ENCODE measurements at places on chromosomes 1 and 21.

DNA sequence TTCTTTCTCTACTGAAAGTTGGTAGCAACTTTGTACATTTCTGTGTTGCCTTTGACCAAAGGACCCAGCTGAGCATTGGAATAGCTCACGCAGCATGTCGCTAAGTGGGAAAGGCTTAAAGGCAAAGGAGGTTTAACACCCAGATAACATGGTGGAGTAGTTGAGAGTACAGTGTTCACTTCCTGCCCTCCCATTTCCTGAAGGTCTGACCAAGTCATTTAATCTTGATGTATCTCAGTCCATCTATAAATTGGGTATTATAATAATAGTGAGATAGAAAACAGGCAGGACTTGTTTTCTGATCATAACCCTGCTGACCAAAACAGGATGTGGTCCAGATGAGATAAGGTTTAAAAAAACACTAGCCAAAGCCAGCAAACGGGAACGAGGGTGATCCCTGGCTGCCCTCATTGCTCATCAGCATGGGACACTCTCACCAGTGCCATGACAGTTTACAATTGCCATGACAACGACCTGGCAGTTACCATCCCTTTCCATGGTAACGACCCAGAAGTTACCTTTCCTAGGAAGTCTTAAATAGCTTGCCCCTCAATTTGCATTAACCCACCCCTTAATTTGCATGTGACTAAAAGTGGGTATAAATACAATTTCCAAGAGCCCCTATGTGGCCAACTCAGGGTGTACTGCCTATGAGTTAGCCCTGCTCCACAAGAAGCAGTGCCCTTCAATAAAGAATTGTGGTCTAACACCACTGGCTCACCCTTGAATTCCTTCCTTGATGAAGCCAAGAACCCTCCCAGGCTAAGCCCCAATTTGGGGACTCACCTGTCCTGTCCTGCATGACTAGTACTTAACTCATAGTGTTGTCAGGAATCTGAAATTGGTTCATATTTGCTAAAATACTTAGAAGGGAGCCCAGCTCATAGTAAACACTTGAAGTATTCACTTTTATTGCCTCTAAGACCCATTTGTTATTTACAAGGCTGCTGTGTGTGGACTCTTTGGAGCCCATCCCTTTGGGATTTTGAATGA, 28.4 kb upstream of the FHAD1 start:
- DNase-seq = no peak

GRCh38 chr1:32972814-32973428, 8.3 kb upstream of the RNF19B start:
- no peak for DNase-seq

DNA sequence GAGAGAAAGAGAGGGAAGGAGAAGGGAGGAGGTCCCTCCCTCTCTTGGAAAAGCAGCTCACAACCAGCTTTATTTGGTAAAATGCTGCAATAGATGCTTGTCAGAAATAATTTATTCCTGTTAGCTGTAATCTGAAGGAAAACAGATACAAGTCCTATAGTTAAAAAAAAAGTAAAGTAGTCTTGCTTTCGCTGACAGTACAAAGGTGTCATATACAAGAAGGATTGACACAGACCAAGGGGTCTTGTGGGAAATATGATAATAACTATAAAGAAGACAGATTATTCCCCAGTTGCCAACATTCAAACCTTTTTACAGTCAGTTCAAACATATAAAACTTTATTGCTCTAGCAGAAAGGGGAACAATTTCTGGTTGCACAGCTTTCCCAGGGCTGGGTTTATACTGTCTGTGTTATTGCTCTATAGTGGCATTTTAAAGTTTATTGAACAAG, 145.0 kb downstream of the PBX1 start:
- no peak for DNase-seq

GRCh38 chr1:147771226-147772125, 11.1 kb upstream of the GJA5 start:
- no peak for DNase-seq

DNA sequence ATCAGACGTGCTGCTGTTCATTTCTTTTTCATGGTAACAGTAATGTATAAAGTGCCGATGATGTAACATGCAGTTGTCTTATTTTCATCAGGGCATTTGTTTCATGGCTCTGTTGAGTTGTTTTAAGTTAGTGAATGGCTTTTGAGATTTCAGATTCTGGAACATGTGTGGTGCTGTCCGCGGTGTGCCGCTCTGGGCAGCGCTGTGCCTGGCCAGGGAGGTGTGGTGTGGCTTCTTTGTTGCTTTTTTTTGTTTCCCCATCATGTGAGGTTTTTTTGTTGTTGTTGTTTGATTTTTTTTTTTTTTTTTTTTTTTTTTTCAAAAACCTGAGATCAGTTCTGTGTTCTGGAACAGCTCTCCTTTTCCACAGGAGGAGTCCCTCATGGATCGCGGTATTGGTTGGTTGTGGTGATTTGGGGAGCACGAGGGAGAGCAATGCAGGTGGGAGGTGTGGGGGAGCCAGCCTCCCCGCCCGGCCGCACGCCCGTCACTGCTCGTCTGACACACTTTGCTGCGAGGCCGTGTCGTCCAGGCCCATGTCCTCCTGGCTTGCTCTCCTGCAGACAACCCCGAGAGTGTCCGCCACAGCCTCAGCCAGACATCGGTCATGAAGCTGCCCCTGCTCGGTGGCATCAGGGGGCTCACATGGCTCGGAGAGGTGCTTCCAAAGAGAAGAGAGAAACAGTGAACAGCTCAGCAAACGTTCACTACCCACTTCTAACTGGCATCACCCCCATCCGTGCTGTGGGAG, 33.6 kb downstream of the NTPCR start:
- DNase-seq = no peak

GRCh38 chr1:12616709-12617373, 1.2 kb downstream of the DHRS3 start:
- DNase-seq = no peak

DNA sequence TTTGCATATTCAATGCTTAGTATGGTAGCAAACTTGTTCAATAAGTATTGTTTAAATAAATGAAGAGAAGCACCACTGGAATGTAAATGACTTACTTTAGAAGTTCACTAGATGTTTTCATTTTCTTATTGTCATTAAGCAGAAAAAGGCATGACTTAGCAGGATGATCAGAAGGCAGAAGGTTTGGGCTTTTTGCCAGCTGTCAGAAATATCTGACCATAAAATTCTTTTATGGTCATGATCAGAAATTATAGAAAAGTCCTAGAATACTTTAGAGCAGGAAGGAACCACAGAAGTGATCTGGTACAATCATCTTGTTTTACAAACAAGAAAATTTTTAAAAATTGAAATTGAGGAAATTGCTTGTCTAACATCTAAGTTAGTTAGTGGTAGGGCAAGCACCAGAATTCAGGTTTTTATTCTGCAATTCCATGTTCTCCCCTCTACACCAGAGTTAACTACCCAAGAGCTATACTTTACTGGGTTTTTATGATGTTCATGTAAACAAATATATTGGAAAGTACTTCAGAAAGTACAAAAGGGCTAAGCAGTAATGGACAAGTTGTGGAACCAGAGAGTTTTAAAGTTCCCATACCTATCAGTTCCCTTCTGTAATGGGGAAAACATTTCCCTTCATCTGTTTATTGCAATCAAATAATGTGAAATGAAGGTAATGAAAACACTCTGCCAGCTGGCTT, 10.1 kb downstream of the FMO5 start:
- no peak for DNase-seq

GRCh38 chr1:53361541-53361961, 33.7 kb upstream of the LRP8 start:
- no peak for DNase-seq

GRCh38 chr1:247833601-247834000, 8.1 kb downstream of the OR11L1 start:
- no peak for DNase-seq

- DNase-seq = no peak
Observed at GRCh38 chr1:209862391-209863356, 34.9 kb downstream of the UTP25 start.

DNA sequence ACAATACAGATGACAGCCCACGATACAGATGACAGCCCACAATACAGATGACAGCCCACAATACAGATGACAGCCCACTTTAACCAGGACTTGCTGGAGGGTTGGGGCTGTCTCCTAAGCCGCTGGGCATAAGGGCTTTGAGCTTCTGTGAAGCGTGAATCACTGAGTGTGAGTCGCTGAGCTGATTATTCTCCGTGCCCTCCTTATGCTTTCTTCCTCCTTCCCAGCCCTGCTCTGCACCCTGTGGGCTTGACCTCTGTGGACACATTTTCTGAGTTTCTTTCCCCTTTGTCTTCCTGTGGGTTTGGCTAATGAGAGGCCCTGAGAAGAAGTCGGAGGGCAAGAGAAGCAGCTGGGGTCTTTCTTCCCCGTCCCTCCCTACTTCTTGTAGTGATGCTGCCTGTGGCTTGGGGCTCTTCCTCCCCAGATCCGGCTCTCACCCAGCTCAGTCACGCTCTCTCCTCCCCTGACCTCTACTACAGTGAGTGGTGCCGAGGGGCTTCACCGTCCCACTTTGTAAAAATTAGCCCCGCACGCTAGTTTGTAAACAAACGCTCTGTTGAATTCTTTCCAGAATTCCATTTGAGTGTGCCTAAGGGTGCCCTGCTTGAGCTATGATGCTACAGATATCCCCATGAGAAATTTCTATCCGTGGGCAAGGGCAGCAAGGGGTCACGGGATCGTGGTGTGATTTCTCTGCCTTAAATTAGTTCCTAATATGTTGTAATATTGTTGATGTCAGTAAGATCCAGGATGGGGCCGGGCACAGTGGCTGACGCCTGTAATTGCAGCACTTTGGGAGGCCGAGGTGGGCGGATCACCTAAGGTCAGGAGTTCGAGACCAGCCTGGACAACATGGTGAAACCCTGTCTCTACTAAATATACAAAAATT, 46.4 kb upstream of the SOD1 start:
- DNase-seq = no peak

DNA sequence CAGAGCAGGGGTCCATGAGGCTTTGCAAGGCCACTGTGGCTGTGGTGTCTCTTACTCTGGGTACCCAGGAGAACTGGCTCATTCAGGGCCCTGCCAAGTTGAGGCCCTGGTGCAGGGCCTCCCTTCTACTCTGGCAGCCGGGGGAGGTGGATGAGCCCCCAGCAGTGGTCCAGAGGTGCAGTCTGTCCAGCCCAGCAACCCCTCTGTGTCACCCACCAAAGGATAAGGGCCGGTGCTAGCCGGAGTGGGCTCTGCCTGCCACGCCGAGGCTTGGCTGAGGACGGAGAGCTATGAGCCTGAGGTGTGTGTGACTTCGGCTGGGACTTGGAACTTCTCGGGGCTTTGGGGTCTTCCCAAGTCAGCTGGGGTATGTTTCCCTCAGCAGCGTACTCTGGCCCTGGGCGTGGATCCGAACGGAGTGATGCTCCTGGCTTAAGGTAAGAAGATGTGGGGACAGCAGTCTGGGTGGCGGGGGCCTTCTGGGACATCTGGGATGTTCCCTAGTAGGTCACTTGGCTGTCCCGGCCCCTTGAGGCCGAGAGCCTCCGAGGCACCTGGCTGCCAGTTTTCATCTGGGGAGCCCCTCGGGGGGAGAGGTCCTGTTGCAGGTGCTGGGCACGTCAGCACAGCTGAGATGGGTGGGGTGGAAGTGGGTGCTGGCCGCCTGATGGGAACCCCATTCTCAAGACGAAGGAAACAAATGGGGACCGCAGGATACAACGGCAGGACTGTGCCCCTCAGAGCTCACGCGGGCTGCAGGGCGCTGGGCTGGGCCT, 25.9 kb downstream of the RUNX3 start:
- no peak for DNase-seq

- no peak for DNase-seq
Observed at GRCh38 chr1:78426408-78426807, 64.4 kb upstream of the PTGFR start.

DNA sequence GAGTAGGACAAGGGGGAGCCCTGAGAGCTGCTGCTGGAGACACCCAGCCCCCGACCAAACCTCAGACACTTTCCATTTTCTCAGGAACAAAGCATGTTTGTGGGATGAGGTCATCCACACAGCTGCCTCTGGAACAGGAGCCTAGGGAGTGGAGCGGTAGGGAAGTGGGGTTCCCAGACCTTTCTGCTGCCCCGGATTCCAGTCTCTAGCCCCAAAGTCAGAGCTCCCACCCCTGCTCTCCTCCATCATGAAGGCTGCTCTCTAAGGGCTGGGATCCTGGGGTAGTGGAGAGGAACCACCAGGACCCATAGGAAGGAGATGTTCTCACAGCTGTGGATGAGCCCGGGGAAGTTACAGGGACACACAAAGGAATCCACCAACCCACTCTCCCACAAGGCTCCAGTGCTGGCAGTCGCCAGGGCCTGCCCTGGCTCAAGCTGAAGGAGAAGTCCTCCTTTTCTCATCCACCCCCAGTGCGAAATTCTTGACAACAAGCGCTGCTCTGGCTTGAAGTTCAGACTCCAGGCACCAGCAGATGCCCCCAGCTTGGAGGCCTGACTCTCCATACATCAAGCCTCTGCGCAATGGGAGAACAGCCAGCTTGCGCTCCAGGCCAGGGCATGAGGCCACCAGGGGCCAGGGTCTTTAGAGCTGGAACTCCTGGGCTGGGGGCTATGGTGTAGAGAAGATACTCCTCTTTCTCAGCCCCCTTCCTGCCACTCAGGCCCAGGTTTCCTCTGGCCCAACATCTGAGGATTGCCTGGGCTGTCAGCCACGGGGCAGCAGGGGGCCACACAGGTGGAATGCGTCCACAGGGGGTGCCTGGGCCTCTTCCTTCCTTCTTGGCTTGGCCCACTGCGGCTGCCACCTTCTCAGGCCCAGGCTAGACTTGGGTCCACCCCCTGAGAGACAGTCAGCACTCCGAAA, 4.5 kb downstream of the FHL3 start:
- DNase-seq = peak; percentile 56

GRCh38 chr1:174007851-174008250, 14.3 kb downstream of the RC3H1 start:
- DNase-seq = no peak

DNA sequence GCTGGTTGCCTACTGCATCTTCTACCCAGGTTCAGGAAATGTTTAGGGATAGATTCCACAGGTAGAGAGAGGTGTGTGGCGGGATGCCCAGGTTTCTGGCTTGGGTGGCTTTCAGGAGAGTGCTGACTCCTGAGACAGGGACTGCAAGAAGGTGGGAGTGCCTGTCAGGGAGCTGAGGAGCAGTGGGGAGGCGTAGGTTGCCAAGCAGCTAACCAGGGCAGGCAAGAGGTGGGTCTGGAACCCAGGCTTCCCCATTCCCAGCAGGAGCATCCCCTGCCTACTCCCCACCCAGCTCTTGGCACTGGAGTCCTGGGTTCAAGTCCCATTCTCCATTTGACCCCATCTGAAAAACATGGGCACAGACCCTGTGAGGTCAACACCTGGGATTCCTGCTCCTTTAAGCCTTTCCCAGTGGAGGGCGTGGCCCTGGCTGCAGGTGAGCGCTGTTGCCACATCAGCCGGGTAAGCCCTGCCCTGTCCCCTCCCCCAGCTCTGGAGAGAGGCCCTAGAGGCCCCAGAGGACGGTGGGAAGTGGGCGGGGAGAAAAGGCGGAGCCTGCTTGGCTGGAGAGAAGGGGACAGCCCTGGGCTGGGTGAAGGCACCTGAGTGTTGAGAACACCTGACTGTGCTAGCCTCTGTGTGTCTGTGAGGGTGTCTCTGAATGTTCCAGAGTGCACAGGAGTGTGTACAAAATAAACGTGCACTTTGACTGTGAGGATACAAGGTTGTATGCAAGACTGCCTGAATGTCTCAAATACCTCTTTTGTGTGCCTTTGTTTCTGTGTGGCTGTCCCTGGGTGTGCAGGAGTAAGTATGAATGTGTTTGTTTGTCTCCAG, 14.0 kb upstream of the SYNC start:
- DNase-seq = no peak

Data from brain pericyte (primary cell).